ENCODE measurements at places on chromosomes 3 and 15.

- no peaks in the 10 kb centered on the region for H3K36me3 ChIP-seq
- H3K27me3 ChIP-seq: no peaks in the 10 kb centered on the region
- no peak overlapping the region for H3K4me3 ChIP-seq
Observed at GRCh38 chr3:66386011-66386924, 114.6 kb downstream of the LRIG1 start.

- no peaks in the 10 kb centered on the region for H3K4me1 ChIP-seq
- no peaks in the 10 kb centered on the region for H3K27me3 ChIP-seq
- no peak for DNase-seq
- no peak overlapping the region for H3K27ac ChIP-seq
Observed at GRCh38 chr3:80213086-80213485, 445.3 kb upstream of the ROBO1 start.

DNA sequence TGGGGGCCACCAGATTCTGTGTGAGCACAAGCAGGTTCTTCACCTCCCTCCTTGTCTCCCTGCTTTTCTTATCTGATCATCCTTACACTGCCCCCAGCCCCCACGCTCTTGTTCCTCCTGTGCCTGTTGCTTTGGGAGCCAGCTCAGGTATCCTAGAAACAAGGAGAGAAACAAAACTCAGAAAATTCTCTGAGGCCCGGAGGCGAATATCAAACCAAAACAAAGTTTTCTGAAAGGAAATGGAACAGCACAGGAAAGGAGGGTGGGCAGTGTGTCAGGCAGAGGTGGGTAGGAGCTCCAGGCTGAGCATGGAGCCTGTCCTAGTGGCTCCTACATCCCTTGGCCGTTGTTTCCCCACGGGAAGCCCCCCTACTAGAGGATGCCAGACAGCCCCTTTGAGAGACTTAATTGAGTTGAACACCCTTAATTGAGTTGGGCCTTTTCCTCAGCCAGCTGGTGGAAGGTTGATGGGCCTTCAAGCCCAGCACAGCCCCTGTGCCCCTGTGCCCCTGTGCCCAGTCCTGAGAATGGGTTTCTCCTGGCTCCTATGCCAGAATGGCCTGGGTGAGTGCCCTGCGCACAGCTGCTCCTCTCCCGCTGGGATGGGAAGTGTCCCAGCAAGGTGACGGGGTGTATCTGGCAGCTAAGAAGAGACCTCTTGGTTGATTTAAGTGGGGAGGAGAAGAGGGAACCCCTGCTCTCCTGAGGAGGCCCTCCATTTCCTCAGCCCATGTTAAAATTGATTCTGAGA is 22.8 kb upstream of the JMJD7 start:
- DNase-seq: no peak
- no peaks in the 10 kb centered on the region for H3K36me3 ChIP-seq
- H3K27ac ChIP-seq: no peak overlapping the region
- no peak overlapping the region for H3K4me3 ChIP-seq

DNA sequence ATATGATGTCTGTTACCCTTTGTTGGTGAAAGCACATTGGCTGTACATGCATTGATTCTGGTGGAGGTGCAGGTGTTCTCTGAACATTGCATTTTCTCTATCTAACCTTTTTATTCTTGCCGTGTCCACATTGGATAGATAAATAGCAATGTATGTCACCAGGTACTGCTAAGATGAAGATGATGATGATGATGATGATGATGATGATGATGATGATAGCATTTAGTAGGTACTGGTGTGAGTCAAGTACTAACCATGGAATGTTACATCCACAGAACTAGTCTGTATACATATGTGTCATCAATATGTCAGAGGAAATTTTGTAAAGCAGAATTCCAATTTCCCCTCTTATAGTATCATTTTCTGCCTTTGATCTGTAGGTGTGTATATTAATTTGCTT is 36.3 kb downstream of the ARPP21 start:
- no peaks in the 10 kb centered on the region for H3K36me3 ChIP-seq
- no peak overlapping the region for H3K4me3 ChIP-seq
- H3K27ac ChIP-seq: no peak overlapping the region
- H3K27me3 ChIP-seq: peaks cover 35% of the 10 kb centered on the region

GRCh38 chr3:170594528-170594927 is 8.7 kb upstream of the SLC7A14 start:
- no peak for DNase-seq
- no peaks in the 10 kb centered on the region for H3K27me3 ChIP-seq
- H3K4me3 ChIP-seq: no peak overlapping the region
- H3K4me1 ChIP-seq: 0 out of 2 replicates have a peak, but pooled peaks cover 8% of the 10 kb centered on the region
- H3K27ac ChIP-seq: no peak overlapping the region

- no peaks in the 10 kb centered on the region for H3K36me3 ChIP-seq
- H3K4me1 ChIP-seq: 0 out of 2 replicates have a peak, but pooled peaks cover 7% of the 10 kb centered on the region
- no peaks in the 10 kb centered on the region for H3K27me3 ChIP-seq
- no peak for DNase-seq
- no peak overlapping the region for H3K27ac ChIP-seq
- no peak overlapping the region for H3K4me3 ChIP-seq
Observed at GRCh38 chr15:101456057-101456739, 33.3 kb downstream of the PCSK6 start.

Measured in PC-9 (cell line).